ENCODE measurements at places on chromosomes 7 and 10.
A peak's percentile ranks its signal among the peaks of the same experiment; 100 is the strongest.

DNA sequence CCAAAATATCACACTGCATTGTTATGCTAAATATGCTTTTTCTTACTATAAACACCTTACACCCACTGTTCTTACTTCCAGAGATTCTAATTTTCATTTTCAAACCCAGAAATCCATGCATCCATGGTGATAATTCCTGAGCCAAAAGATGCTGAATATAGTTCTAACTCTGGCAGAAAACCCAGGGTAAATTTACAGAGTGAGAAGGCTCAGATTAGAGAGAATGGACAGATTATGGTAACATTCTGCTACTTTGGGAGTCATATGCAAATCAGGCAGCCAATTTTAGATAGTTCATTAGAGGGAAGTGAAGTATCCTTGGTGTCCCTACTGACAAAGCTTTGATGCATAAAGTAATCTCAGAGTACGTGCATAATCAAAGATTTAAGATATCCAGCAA lies 15.4 kb upstream of the CTTNBP2 start:
- DNase-seq, result no peak

DNA sequence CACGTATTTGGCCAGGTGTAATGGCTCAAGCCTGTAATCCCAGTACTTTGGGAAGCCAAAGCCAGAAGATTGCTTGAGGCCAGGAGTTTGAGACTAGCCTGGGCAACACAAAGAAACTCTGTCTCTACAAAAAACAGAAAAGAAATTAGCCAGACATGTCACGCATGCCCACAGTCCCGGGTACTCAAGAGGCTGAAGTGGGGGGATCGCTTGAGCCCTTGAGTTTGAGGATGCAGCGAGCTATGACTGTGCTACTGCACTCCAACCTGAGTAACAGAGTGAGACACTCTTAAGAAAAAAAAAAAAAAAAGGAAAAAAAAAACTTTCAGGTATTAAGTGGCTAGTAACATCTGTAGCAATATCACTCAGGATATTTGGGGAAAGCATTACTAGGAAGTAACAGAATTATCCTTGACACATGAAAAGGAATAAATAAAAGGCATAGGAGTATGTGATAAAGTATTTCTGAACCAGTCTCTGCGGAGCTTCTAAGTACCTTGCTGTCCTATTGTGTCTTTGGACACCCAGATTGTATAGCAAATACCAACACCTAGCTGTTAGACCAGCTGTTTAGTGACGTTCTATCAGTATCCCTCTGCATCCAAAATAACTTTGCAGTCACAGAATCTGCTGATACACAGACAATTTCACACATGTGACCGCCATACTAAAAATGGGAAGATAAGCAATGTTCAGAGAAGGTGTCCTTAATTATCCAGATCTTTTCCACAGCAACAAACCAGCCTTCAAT lies 74.4 kb downstream of the CYTH3 start:
- no peak for DNase-seq

DNA sequence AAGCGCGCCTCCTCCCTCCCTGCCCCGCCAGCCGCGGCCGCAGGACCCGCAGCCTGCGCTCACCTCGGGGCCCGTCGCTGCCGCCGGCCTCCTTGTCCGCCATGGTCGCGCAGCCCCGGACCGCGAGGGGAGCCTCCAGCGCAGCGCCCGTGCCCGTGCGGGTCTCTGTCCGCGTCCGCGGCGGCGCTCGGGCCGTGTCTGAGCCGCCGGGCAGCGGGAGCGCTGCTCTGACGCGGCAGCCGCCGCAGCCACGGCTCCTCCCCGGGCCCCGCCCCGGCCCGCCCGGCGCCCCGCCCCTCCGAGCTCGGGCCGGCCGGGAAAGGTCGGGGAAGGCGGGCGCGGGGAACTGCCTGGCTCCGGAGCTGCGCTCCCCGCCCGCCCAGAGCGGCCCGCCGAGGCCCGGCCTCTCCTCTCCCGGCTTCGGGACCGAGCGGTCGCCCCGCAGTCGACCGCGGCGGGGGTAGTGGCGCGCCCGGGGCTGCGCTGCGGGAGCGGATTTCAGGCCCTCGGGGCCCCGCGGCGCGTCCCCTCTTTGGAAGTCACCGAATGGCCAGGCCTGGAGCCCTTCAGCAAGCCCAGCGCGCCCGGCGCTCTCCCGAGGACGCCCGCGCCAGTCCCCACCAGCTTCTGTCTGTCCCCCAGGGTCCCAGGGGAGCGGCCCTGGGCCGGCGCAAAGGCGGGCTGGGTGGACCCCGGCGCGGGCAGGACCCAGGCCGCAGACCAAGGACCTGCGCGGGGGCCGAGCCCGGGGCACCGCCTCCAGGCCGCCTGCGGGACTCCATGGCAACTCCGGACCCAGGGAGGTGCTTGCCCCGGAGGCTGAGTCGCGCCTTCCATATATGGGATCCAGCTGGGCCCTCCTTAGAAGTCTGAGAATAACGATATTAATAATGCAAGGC lies at the start of gene HSPA12A:
HSPA12A (minus strand) TSS at position 200 of the 899 bp plus-strand sequence; CDS start at position 103, 97 bp downstream.
- peak; percentile 36 for DNase-seq

DNA sequence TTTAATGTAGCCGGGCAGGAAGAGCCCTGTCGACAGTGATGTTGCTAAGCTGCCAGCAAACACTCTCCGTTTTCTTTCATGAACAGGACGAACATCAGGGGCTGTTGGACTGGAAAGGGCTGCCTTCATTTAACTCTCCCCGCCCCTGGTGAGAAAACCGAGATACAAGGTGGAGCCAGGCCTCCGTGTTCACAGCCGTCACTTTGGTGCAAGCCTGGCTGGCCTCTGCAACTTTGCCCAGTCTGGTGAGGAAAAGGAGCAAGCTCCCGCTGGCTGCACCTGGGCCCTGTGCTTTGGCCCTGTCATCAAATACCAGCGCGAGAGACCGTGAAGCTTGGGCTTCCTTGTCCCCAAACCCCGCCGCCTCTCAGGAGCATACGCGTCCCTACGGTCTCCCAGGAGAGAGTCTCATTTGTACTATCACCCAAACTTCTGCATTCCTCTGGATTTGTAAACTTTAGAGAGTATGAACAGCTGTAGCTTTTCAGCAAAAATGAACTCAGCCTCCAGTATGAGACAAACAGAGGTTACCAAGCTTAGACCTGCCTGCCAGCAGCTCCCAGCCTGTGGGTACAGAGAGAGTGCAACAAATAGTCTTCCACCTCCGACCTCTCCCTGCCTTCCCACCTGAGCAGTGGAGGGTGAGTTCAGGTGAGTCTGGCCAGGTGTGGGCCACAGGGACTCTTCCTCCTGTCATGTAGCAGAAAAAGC lies 445.3 kb upstream of the MGMT start:
- no peak for DNase-seq

DNA sequence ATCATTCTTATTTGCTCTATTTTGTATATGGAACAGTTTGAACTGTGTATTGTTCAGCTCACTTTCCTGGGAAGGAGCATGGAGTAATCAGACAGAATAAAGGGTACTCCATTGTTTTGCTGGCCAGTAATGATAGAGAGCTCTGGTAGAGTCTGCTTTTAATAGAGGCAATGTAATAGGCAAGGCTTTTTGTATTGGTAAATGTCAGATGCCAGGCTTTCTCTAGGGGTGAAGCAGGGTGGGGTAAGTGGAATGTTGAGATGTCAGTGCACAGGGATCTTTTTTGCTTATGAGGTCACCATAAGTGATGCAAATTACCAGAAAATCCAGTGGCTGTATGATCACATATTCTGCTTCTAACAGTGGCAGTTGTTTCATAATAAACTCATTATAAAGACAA lies 1088.3 kb upstream of the SORCS1 start:
- DNase-seq, result no peak

GRCh38 chr10:89295597-89295996 lies 6.2 kb upstream of the IFIT2 start:
- peak; percentile 25 for DNase-seq

All from activated CD4-positive, alpha-beta T cell treated with anti-CD3 and anti-CD28 coated beads, Interleukin-2, Interleukin-4, amounts not matched to agents 100 ng/mL and 50 ng/mL, durations not matched to agents 16 hours and 8 hours (primary cell).